Pulmonary artery endothelial cell (primary cell): ENCODE measurements at places on chromosomes 16 and 17. TPM values are rescaled to one million over a fixed set of nuclear protein-coding genes. Genes with fewer than 3 reads are reported as not detected.

- DNase-seq: no peak
Measured at GRCh38 chr16:22624038-22624799, 113.5 kb downstream of the NPIPB5 start.

DNA sequence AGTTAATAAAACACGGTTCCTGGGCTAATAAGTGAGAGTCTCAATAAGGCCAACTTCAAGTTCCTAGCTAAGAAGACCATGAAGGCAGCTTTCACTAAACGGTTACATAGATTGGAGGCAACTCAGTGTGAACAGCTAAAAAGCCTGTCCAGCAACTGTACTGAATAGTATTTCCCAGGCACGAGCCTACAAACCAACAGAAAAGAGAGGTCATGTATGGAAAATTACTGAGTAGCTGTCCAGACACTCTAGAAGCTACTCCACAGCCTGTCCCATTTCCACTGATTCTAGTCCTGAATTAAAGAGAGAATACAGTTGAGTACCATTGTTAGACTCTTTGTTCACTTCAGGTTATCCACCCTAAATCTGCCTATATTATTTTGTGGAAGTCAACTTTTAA lies 36.5 kb upstream of the C17orf78 start:
- no peak for DNase-seq

PRR29 gene
- total RNA-seq: 0.20 and 0.28 TPM in 2 replicates

DNA sequence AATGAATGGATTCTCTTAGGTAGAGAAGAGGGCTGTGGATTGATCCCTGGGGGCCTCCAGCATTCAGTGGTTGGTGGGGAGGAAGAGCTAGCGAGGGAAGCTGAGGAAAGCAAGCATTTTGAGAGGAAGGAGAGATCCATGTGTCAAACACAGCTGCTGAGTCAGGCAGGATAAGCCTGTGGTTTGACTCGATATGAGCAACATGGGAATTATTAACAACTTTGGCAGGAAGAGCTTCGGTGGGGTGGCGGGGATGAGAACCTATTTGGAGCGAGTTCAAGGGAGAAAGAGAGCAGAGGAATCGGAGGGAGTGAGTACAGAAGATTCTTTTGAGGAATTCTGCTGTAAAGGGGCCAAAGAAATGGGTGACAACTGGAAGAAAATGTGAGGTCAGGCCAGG lies 59.5 kb upstream of the CDC42EP4 start:
- no peak for DNase-seq

DNA sequence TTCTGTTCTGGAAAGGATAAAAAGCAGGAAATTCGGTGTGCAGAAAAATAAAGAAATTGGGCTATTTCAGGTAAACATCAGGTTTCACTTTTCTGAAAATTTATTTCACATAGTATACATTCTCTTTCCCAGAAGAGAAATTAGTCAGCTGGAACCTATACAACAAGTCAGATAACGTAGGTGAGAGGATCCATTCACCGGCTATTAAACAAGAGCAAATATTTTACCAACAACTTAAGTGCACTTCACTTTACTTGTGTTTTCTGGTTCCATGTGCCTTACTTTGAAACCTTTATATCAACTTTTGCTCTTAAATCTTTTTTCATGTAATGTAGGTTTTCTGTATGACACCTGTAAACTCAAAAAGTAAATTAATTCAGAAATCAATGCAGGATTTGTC lies 839.7 kb downstream of the CDH11 start:
- DNase-seq: no peak
